ENCODE measurements at places on chromosomes 2 and 18. TPM values are rescaled to one million over a fixed set of nuclear protein-coding genes. Genes with fewer than 3 reads are reported as not detected.

Gene FAM124B
- 0.60 TPM for total RNA-seq

Gene CBLN2
- not detected for total RNA-seq

Gene CAPN14
- total RNA-seq, result 0.35 TPM

Gene TUBB8B
- not detected for total RNA-seq
